SJCRH30 (cell line): ENCODE measurements at places on chromosomes 4 and X.

DNA sequence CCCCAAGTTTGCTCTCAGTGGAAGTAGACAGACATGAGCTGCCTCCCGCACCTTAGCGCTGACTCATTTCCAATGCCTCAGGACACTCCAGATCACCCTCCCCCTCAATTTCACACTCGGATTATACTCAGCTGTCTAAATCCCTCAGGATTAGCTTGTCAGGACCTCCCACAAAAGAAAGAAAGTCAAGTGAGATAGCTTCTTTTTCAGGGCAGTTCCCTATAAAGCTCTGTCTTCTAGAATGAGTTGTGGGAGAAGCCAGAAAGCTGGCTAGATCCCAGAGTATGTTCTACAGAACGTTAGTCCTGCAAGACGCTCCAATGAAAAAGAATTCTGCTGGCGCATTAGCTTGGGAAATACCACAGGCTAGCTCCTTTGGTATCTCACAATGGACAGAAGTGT, 51.2 kb upstream of the MTNR1A start:
- peak; percentile 87 for DNase-seq

- no peak for DNase-seq
Measured at GRCh38 chr4:8637456-8637984, 45.0 kb downstream of the CPZ start.

GRCh38 chr4:101345596-101346350, 1.6 kb downstream of the PPP3CA start:
- peak; percentile 53 for DNase-seq

DNA sequence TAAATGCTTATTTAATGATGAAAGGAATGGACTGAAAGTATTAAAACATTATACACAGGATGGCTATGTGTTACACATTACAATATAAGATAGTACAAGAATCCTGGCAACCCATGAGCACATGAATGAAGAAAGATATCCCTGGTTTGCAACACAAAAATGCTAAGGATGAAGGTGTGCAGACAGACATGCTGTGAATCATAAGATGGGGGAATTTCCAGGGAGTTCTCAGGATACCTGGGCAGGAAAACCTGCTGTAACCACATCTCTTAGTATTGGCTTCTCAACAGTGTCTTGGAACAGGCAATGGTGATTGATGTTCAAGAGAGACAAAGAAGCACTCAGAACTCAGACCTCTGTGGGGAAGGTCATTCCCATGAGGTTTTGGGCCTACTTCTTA, 23.9 kb upstream of the ANOS1 start:
- no peak for DNase-seq

DNA sequence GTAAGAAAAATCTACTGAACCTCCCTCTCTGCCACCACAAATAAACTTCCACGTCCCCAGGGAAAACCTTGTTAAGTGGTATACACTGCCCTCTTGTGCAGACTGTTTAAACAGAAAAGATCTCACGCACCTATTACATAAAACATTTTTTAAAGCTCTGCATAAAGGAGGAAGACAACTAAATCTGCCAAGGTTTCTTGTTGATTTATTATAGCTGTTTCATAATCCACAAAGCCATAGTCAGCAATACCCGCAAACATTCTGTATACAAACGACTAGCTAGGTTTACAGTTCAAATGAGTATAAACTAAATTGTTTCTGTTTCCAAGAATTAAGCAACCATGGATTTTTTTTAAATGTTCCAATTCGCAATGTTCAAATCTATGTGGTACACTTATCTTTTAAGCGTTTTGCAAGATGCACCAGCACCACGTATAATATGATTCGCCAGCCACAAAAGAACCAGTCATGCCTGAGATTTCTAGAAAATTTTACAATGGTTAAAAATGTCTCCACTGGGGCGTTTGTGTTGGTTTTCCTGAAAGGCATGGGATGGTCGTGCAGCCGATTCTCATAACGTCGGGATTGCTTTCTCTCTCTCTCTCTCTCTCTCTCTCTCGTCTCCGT, 164.6 kb downstream of the PRKX start:
- peak; percentile 78 for DNase-seq
